ENCODE measurements at places on chromosomes 11 and 22.

GRCh38 chr11:129992161-129992944, 10.3 kb downstream of the PRDM10 start:
- DNase-seq = no peak

DNA sequence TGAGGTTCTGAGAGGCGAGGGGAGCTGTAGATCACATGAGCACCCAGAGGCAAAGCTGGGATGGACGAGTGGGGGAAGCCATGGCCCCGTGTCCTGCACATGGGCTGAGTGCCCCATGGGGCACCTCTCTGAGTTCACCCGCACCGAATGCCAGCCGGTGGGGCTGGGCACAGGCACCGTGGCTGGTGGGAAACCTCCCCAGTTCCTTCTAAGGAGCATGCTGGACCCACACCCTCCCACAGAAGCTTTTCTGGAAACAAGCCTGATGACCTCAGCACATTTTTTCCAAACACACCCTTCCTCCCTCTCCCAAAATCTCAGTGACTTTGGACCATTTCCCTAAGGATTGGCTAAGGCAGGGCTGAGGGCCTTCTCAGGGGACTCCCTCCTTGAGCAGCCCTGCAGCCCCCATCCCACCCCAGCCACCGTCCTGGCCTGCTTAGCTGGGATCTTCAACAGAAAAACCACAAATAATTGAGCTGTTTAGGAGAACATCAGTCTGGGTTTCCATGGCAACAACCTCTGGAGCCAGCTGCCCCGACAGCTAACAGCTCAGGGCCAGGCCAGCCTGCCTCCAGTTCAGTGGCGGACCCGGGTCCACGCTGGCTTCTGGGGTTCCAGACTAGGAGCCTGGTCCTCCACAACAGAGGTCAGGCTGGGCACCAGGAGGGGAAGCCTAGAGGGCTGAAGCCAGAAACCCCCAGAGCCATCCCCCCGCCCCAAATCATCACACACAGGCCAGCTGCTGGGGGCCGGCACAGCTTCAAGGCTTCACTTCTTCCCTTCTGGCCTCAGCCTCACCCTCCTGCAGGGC, 18.1 kb upstream of the LINC01488 start:
- DNase-seq = no peak

DNA sequence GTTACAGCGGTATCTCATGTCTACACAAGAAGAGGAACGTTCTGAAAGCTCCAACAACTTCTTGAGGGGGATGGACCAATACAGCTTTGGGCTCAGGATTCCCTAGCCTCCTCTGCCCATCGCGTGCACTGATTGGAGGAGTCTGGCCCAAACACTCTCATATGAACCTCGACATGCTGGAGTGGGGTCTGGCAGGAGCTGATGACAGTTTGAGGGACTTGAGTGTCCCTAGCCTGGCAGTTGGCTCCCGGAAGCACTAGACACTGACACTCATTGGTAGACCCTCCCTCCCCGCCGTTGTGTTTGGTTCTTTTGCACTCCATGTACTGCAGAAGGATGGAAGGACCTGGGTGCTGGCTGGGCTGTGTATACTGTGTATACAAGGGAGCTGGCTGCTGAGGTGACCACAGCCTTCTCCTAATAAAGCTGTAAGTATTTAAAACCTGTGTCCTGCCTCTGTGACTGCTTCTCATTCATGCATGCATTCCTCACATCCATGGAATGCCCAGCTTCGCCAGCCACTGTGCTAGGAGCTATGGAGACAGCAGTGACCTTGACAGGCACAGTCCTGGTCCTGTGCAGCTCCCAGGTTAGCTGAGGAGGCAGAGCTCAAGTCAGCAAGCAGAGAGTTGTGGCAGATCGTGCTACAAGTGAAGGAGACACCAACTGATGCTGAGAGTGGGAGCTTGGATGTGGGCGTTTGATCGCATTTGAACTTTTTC, 27.9 kb downstream of the ADAMTS15 start:
- no peak for DNase-seq

DNA sequence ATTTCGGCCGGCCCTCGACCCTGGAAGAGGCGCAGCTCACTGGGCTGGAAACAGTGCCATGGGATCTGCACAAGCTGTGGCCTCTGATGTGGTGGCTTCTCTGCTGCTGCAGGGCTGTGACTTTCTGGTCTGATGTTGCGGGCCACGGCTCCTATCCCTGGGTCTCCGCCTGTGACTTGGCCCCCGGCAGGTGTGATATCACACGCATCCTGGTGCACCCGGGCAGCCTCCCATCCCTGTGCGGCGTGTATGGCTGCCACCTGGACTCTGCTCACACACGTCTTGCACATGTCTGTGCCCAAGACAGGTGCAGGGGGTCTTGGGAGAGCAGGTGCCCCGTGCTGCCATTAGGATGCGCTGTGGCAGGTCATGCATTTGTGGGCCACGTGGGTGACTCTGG, 31.1 kb downstream of the GRAMD4 start:
- DNase-seq = no peak

- no peak for DNase-seq
Observed at GRCh38 chr22:33874206-33874605, 46.1 kb downstream of the LARGE1 start.

- DNase-seq = no peak
Observed at GRCh38 chr11:724778-725386, 18.9 kb downstream of the EPS8L2 start.

- no peak for DNase-seq
Observed at GRCh38 chr11:72741849-72742512, 10.2 kb downstream of the ARAP1 start.

- DNase-seq = no peak
Observed at GRCh38 chr11:123472236-123472935, 42.3 kb downstream of the GRAMD1B start.

DNA sequence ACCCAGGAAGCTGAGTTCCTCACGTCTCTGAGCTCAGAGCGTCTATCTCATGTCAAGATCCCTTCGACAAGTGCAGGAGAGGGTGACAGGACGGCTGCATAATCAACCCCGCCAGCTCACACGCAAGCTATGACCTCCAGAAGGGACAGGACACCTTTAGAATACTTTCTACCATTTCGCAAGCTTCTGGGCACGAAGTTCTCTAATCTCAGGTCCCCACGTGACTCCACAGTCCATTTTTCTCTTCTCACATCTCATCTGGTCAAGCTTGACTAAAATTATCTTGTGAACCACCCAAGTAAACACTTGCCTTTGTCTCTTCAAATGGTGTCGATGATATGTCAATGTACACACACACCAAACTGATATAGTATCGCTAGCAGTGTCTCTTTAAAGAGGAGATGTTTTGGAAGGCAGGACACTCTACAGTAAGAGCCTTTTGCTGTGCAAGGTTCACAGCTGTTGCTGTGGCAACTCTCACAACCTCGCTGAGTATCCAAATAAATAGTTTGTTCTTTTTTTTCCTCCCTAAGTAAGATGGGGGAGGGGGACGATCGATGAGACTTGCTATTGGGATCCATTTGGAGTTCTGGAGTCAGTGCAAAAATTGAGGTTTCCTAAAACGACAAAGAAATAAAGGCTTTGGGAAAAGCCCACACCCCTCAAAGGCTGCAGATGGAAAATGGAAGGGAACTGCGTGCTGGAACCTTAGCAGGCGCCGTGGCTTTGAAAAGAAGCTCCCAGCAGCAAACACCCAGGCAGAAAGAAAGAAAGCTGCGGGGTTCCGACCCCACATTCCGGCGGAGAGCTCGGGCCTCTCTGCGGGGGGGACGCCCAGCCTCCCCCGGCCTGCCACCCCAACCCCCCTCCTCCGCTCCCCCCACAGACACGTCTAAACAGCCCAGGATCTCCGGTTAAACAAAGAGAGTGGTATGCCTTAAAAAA, 215.4 kb upstream of the UBASH3B start:
- DNase-seq = no peak

- no peak for DNase-seq
Observed at GRCh38 chr11:65764434-65764833, 16.3 kb downstream of the AP5B1 start.

- no peak for DNase-seq
Observed at GRCh38 chr22:21736948-21737347, 1.4 kb upstream of the YPEL1 start.

DNA sequence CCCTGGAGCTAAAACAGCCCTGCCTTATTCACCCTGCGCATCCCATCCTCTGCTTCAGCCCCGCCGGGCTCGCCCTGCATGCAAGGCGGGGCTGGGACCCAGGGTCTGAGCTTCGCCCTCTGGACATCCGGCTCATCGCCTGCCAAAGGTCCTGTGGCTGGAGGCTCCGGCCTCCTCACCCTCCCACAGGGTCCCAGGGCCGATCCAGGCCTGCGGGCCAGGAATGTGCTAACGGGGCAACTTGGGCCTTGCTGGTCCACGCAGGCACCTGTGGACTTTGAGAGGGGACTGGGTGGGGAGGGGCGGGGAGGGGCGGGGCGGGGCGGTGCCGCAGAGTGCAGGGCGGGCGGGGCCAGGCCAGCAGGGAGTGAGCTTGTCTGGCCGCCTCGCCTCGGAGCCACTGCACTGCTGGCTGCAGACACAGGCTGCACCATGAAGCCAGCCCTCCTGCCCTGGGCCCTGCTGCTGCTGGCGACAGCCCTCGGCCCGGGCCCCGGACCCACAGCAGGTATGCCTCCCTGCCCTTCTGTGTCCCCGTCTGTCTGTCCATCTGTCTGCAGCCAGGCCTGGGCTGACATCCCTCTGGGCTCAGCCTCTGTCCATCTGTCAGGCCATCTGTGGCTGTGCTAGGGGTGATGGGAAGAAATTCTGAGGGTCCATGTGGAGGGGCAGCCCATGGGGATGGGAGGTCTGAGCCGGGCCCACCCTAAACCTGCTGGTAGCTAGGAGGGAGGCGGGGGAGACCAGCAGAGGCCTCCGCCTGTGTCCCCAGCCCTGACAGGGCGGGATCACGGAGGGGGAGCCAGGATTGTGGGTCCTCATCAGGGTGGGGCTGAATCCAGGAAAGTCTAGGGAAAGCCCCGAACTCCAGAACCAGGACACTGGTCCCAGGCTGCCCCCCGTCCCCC, at the start of gene SUSD2:
Gene SUSD2 (plus strand): TSS at position 400 of the 908 bp plus-strand sequence. CDS start 33 bp downstream, at position 433.
- DNase-seq = no peak

DNA sequence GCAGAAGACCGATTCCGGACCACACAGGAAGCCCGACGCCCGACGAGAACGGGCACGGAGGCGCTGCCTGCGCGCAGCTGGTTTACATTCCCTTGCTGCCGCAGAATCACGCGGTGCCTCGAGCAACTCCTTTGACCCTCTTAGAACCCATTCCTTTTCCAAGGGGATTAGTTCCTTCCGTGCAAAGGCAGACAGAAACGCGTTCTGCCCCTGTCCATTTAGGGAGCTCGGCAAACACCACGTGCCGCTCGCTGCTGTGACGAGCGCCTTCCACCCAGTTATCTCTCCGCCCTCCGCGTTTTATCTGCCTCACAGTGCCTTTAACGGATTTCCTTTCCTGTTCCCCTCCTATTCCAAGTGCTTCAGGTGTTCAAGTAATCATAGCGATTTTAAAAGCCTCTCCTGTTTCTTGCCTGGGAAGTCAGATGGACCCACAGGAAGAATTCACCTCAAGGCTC, 24.1 kb upstream of the MICAL3 start:
- no peak for DNase-seq

DNA sequence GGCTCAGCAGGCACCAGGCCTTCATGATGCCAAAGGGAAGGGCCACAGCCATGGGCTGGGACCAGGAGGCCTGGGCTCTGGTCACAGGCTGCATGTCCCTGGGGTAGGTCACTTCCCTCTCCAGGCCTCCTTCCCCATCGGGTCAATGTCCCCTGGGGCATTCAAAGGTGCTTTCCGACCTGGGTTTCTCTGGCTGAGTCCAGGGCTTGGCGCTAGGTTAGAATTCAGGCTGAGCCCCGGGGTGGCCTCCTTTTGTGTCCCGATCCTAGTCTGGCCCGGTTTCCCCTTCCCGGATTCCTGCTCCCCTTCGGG, 12.2 kb downstream of the MAFF start:
- no peak for DNase-seq

- no peak for DNase-seq
Observed at GRCh38 chr11:43738600-43739409, 58.3 kb downstream of the HSD17B12 start.

GRCh38 chr11:1760351-1761109, 3.2 kb downstream of the CTSD start:
- DNase-seq = no peak

- DNase-seq = no peak
Observed at GRCh38 chr22:23277583-23278295, 97.4 kb downstream of the BCR start.

- no peak for DNase-seq
Observed at GRCh38 chr11:62044639-62045121, 77.2 kb upstream of the FTH1 start.

DNA sequence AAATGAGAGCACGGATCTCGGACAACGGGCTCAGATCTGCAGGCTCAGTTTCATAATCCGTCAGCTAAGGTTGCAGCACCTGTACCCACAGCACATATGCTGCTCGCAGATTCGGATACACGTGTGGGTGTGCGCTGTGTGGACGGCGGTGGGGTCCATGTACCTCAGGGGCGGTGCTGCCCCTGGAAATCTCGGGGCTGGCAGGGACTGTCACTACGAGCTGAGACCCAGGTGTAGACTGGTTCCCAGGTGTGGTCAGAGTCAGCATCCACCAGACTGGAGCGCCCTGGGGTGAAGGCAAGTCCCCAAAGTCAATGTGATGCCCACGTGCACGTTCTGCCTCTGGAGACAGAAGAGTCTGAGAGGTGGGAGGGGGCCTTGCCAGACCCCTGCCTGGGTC, 989.3 kb downstream of the BRD1 start:
- no peak for DNase-seq

- DNase-seq = no peak
Observed at GRCh38 chr11:11296434-11296833, 56.6 kb downstream of the CSNK2A3 start.

GRCh38 chr11:17894929-17895658, 117.8 kb downstream of the SERGEF start:
- DNase-seq = no peak

DNA sequence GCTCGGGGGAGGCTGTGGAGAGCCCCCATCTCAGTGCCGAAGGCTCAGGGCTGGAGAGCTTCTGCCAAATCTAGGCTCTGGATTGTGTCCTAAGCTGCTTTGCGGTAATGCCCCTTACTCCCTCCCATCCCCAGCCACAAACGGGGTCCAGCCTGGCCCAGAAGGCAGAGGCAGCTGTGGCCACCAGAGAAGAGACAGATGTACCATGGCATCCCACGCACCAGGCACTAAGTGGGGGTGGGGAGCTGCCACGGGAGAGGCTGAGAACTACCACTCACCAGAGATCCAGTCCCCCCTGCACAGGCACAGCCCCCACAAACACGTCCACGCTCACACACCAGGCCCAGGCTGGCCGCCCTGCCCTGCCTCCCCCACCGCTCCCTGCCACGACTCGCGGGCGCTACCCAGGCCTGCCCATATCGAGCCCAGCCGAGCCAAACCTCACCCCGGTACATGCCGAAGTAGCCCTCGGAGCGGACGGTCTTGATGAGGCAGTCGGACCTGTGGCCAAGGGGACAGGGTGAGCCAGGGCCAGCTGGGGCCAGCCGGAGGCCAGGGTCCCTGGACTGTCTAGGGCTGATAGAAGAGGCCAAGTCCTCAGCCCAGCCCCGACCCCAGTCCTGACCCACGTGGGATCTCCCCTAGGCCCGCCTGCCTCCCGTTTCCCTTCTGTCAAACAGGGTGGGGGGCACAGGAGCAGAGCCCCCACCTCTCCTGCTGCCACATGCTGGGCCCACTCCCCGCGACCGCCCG, 3.9 kb downstream of the SLC25A22 start:
- no peak for DNase-seq
